Occipital lobe (tissue), 3 donors: ENCODE measurements at places on chromosomes 7 and 10.

DNA sequence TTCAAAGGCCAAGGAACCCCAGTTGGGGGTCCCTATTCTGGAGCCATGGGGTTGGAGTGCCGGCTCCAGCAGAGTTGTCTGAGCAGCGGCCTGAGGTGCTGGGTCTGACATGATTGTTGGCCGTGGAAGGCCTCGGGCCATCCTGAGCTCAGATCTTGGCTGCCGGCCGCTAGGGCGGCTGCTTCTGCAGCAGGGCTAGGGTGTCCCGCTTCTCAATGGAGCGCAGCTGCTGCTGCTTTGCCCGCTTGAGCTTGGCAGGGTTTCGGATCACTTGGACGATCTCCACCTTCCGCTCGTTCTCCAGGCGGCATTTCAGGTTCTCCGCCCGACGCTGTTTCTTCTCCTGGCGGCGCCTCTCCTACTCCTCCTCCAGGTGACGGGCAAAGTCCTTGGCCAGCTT, 171.1 kb downstream of the HIBADH start:
- DNase-seq: no peak

- no peak for DNase-seq
Observed at GRCh38 chr10:103491729-103492364, 1.7 kb upstream of the NEURL1 start.

GRCh38 chr10:122515022-122515424, 45.5 kb upstream of the DMBT1 start:
- no peak for DNase-seq

GRCh38 chr10:57689596-57690297, 577.9 kb downstream of the IPMK start:
- no peak for DNase-seq

- no peak for DNase-seq
Observed at GRCh38 chr7:79506481-79506880, 53.0 kb upstream of the MAGI2 start.

GRCh38 chr10:131899695-131900349, 986 bp upstream of the PPP2R2D start:
- DNase-seq: no peak

DNA sequence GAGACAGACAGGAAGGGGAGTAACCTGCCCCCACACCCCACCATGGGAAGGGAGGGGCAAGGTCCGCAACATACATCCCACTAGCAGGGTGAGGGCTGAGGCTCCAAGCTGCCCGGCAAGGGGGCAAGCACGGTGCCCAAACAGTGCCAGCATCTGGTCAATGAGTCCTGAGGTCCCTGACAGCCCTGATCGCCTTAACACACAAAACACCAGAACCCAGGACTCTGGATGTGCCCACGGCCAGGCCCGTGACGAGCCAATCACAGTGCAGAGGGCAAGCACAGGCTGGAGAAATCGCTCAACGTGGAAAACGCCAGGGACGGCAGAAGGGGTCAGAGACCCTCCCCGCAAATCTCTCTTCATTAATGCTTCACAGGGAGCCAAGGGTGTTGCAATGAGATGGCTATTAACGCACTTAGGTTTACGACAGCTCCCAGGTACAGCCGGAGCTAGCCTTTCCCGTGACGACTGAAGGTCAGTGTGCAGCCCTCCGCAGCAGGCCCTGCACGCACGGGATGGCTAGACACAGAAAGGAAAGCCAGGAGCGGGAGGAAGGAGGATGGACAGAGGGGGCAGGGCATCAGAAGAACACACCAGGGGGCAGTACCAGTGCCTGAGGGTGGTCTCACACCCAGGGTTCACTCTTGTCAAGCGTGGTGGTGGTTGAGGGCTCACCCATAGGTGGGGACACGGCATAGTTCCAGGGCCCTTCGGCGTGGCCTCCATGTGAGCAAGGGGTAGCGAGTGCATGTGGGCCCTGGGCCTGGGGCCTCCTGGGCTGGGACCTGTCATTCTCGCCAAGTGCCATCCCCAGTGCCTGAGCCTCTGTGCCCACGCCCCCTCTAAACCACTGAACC, 220.5 kb downstream of the MAD1L1 start:
- DNase-seq: no peak

- no peak for DNase-seq
Observed at GRCh38 chr7:131537571-131537978, 18.9 kb downstream of the PODXL start.

GRCh38 chr7:157674715-157675426, 338.1 kb downstream of the DNAJB6 start:
- no peak for DNase-seq

DNA sequence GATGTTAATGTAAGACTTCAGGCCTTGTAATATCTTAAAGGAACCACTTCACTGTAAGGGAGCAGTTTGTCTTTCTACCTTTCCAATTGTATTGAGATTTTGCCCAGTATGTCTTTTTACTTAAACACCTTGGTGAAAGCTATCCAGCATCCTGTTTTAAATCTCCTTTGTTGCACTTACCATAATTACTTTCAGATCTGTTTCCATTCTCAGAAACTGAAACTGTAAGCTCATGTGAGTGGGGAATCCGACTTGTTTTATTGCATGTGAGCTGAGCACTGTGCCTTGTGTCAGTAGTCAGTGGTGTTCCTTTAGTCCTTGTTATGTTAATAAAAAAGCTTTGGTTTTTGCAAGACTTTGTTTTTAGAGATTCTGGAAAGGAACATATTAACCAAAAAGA, 42.2 kb downstream of the BMPR1A start:
- DNase-seq: no peak

GRCh38 chr10:113957013-113957412, 86.7 kb upstream of the ADRB1 start:
- DNase-seq: peak; percentile 17

GRCh38 chr7:92729172-92729571, 107.2 kb downstream of the CDK6 start:
- no peak for DNase-seq

- no peak for DNase-seq
Observed at GRCh38 chr7:33145156-33145555, 15.8 kb downstream of the BBS9 start.

- DNase-seq: peak; percentile 60
Observed at GRCh38 chr7:56079450-56080185, 13.1 kb downstream of the PHKG1 start.

DNA sequence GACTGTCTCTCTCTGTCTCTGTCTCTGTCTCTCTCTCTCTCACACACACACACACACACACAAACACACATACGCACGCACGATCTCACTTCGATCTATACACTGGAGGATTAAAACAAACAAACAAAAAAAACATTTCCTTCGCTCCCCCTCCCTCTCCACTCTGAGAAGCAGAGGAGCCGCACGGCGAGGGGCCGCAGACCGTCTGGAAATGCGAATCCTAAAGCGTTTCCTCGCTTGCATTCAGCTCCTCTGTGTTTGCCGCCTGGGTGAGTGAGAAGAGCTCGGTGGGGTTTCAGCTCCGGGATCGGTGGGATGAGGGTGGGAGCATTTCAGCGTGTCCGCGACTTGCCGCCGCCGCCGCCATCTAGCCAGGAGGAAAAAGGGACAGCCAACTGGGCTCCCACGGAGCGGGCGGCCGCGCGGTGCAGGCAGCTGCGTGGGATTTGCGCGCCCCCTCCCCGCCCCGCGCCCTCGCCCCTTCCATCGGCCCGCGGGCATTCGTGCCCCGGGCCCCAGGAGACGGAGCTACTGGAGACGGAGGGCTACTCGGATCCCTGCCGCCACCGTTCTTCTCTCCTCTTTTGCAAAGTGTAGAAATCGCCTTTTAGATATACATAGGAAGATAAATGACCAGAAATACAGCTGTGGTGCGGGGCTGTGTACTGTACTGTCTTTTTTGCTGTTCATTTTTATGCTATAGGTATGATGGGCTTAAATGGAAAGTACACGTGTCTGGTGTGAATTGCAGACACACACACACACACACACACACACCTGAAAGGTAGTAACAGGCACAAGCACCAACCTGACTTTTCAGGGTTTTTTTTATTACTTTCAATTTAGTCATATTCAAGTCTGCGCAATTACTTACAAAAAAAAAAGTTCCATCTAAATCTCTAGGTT, 581 bp downstream of the PTPRZ1 start:
- no peak for DNase-seq

- DNase-seq: no peak
Observed at GRCh38 chr10:79883986-79884385, 57.4 kb downstream of the NUTM2E start.

DNA sequence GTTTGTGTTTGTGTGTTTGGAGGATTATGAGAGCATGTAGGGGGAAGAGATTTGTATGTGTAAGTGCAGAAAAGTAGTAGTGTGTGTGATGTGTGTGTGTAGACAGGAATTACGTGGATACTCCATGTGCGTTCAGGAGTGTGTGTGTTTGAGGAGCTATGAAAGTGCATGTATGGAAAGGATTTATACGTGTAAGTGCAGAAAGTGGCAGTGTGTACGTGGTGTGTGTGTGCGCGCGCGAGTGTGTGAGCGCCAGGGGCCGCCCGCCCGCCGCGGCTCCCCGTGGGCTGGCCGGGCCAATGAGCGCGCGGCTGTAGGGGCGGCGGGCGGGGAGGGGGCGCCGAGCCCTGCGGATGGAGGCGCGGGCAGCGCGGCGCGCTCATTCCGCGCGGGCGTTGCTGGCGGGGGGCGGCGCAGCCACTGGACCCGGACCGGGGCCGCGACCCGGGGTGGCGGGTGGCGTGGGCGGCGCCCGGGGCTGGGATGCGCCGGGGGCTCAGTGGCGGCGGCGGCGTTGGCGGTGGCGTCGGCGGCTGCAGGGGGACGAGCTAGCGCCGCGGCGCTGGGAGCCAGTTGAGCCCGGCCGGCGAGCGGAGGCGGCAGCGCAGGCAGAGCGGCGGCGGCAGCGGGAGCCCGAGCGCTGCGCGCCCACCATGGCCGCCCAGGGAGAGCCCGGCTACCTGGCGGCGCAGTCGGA, at the start of gene BICC1:
TSS of gene BICC1 (plus strand) at position 382 of the 697 bp plus-strand sequence. CDS start at position 654, 272 bp downstream.
- DNase-seq: peak; percentile 45

DNA sequence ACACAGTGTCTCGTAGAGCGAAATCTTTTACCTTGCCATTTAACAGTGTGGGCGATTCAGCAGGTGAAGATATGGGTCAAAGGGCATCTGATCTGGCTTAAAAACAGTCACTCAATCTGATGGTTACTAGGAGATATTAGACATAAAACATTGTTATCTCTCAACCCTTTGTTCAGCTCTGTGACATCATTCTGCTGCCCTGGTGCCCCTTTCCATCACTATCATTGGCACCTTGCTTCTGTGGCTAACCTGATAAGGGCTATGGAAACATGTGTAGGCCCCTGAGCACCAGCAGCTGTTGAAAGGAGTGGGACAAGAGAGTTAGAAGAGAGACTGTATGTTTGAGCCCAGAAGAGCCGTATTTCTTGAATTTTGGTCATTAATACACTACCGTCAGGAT, 650.3 kb downstream of the PHTF2 start:
- DNase-seq: no peak

GRCh38 chr7:138142583-138143201, 66.4 kb downstream of the AKR1D1 start:
- DNase-seq: no peak

DNA sequence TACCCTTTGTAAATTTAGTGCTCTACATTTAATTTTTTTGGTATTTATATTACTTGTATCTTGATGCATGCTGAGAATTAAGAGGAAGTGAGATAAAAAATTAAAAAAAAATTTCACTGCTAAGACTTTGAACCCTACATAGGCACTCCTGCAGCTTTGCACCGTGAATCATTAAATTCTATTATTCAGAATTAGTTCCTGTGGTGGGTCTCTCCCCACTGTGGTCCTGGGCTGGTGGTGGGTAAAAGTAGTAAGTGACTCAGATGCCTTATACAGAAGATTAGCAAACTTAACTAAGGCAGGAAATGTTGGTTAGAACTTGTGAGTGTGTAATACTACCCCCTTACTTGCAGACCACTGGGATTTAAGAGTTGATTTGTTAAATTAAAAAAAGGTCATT, 72.6 kb downstream of the AP3M1 start:
- no peak for DNase-seq

- DNase-seq: no peak
Observed at GRCh38 chr10:126538439-126539135, 131.9 kb downstream of the C10orf90 start.

DNA sequence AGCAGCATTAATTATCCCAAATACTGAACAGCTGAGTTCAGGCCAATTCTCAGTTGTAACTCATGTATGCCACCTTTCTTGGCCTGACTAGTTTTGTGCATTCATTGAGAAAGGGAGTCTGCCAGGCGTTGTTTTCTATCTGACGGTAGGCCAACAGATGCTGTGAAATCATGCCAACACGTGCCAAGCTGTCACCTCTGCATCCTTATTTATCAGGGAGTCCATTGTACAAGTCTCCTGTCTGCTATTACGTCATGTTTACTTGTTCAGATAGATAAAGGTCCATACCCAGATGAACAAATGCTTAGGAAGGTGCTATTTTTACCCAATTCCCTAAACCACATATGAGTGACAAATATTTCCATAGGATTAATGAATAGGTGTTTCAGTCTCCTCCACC, 127.2 kb upstream of the CDK6 start:
- DNase-seq: no peak

DNA sequence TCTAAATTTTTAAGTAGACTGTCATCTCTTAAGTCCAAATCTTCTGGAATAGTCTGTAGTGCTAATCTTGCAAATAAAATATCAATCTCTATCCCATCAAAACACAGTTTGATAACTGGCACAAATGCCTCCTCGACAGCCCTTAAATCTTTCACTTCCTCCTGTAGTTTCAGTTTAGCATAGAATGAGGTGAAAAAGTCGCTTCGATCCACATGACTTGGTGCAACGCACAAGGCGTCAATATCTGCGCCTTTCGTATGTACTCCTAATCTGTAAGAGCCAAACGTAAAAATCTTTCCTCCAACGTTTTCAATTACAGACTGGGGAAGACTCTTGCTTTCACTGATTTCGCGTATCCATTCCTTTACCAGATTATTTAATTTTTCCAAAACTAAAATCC, 603 bp downstream of the PAPOLB start:
- DNase-seq: no peak

GRCh38 chr10:30059209-30060107, at the start of gene JCAD:
Gene JCAD, minus strand, starts transcription at chr10:30059586. Its CDS starts 11,774 bp downstream, at chr10:30047812.
- peak; percentile 57 for DNase-seq

DNA sequence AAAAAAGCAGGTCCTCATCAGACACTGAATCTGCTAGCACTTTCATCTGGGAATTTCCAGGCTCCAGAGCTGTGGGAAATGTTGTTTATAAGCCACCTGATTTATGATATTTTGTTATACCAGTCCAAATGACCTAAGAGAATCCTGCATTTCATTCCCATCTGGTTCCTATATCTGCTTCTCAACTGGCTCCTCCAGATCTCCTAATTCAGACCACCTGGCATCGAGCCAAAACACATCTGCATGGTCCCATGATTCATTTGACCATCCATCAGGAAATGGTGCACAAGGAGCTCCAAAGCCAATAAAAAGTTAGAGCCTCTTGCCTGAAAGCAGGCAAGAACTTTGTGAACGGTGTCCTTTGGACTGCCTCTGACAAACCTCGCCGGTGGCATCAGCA, 108.9 kb downstream of the IPMK start:
- no peak for DNase-seq

DNA sequence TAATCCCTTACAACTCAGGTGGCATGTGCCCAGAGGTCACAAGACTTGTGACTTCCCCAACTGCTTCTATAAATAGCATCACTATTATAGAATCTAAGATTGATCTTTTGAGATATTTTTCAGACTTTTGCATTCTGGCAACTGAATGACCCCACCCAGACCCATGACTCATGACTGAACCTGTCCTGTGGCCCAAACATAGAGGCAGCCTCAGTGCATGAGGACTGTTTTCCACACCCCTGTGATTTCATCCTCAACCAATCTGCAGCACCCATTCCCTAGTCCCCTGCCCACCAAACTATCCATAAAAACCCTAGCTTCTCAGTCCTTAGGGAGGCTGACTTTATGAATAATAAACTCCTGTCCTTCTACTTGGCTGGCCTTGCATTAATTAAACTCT, 84.5 kb downstream of the MICU1 start:
- DNase-seq: no peak
